ENCODE measurements at places on chromosomes 6 and 20. TPM values are rescaled to one million over a fixed set of nuclear protein-coding genes. Genes with fewer than 3 reads are reported as not detected.

LTA gene
- not detected for total RNA-seq

CALHM5 gene
- total RNA-seq = 3.0 TPM

ULBP3 gene
- total RNA-seq = 9.9 TPM

FAM184A gene
- total RNA-seq = 1.1 TPM

TREM1 gene
- 0.66 TPM for total RNA-seq

CLVS2 gene
- 0.12 TPM for total RNA-seq

STK35 gene
- total RNA-seq = 29.0 TPM

PRND gene
- total RNA-seq = 0.12 TPM

ENPP3 gene
- under 0.01 TPM for total RNA-seq

LINC00237 gene
- not detected for total RNA-seq

STAU1 gene
- total RNA-seq = 45.1 TPM

BMP2 gene
- total RNA-seq = 5.0 TPM

TBCC gene
- total RNA-seq = 45.9 TPM

PAK5 gene
- not detected for total RNA-seq

ZNF184 gene
- total RNA-seq = 8.2 TPM

OVOL2 gene
- total RNA-seq = not detected

SLC12A5 gene
- under 0.01 TPM for total RNA-seq

SPATS1 gene
- total RNA-seq = not detected

ULBP2 gene
- 2.6 TPM for total RNA-seq

AVP gene
- total RNA-seq = not detected

MOCS1 gene
- 11.9 TPM for total RNA-seq

ID4 gene
- 15.8 TPM for total RNA-seq

NHSL1 gene
- total RNA-seq = 1.8 TPM

C20orf96 gene
- total RNA-seq = 3.1 TPM

SOBP gene
- 15.4 TPM for total RNA-seq

All from uterine smooth muscle cell (primary cell).